Esophagus muscularis mucosa (tissue), 4 donors: ENCODE measurements at places on chromosomes 4 and X. TPM values are rescaled to one million over a fixed set of nuclear protein-coding genes. Genes with fewer than 3 reads are reported as not detected.

DNA sequence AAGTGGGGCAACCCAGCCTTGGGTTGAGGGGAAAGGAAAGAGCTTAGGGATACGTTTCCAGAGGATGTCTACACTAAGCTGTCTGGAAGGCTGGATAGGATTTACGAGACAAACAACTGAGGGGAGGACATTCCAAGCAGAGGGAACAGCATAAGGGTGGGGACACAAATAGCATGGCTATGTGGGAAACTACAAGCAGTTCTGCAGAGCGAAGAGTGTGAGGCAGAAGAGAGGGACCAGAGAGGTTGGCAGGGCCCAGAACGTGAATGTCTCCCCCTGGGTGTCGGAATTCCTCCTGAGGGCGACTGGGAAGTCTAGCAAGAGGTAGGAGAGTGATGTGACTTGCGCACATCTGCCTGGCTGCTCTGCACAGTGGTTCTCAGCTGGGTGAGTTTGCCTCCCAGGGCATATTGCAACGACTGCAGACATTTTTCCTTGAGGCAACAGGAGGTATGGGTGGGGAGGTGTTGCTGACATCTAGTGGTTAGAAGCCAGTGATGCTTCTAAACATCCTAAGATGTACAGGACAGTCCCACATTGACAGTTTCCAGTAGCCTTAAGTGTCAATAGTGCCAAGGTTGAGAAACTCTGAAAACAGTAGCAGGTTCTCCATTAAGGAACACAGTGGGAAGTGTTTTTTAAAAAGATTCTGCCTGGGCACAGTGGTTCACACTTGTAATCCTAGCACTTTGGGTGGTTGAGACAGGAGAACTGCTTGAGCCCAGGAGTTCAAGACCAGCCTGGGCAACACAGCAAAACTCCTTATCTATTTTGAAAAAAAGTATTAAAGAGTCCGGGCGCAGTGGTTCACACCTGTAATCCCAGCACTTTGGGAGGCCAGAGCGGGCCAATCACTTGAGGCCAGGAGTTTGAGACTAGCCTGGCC lies 9.2 kb downstream of the NDUFA1 start:
- no peak overlapping the region for H3K27ac ChIP-seq
- H3K4me3 ChIP-seq = no peak overlapping the region
- DNase-seq = no peak
- peaks cover 29% of the 10 kb centered on the region for H3K36me3 ChIP-seq

- H3K4me1 ChIP-seq = peaks cover under 1% of the 10 kb centered on the region
- H3K27ac ChIP-seq = no peak overlapping the region
Measured at GRCh38 chr4:38523524-38524448, 140.2 kb upstream of the KLF3 start.

DNA sequence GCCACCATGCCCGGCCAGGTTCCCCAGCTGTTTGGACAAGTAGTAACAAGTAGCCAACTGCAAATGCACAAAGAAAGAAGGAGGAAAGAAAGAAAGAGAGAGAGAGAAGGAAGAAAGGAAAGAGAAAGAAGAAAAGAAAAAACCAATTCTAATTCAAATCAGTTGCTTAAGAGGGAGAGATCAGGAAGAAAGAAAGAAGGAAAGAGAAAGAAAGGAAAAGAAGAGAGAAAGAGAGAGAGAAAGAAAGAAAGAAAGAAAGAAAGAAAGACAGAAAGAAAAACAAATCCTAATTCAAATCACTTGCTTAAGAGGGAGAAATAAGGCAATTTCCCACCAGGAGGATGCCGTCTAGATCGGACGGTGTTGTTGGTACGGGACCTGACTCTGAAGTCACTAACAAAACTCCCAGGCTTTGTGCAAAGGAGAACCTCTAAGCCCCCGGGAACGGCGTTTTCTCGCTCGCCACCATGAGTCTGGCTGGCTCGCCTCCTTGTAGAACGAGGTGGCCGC lies 95.5 kb upstream of the PPP2R3B start:
- no peak for DNase-seq
- H3K27ac ChIP-seq = no peak overlapping the region
- H3K4me1 ChIP-seq = no peaks in the 10 kb centered on the region
- no peak overlapping the region for H3K4me3 ChIP-seq

DNA sequence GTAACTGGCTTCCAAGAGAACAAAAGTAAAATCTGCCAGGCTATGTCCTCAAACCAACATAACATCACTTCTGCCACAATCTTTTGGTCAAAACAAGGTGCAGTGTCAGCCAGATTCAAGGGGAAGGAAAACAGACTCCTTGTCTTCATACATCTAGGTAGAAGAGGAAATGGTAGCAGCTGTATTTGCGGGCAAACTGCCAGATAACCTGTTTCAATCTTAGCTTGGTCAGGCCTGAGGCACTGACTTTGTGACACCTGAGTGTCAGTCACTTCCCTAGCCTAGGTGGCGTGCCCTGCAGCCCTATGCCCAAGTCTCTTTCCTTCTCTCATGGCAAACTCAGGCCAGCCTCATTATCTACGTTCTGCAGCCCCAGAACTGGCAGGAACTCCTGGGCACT lies 146.2 kb upstream of the JADE1 start:
- no peak overlapping the region for H3K27ac ChIP-seq
- H3K4me1 ChIP-seq = peaks cover 25% of the 10 kb centered on the region
- H3K4me3 ChIP-seq = no peak overlapping the region
- H3K36me3 ChIP-seq = no peaks in the 10 kb centered on the region

- no peaks in the 10 kb centered on the region for H3K27me3 ChIP-seq
- H3K27ac ChIP-seq = peak overlapping the region; percentile 88
- no peaks in the 10 kb centered on the region for H3K36me3 ChIP-seq
- H3K4me1 ChIP-seq = peaks cover 19% of the 10 kb centered on the region
Measured at GRCh38 chr4:147683188-147683591, 773 bp downstream of the PRMT9 start.

GRCh38 chr4:109134268-109134667 lies 168.2 kb downstream of the COL25A1 start:
- no peaks in the 10 kb centered on the region for H3K4me1 ChIP-seq
- H3K27ac ChIP-seq = no peak overlapping the region
- H3K4me3 ChIP-seq = no peak overlapping the region
- H3K36me3 ChIP-seq = no peaks in the 10 kb centered on the region

GRCh38 chr4:3870567-3870962 lies 104.4 kb downstream of the ADRA2C start:
- no peaks in the 10 kb centered on the region for H3K36me3 ChIP-seq
- H3K4me3 ChIP-seq = no peak overlapping the region
- peaks cover 12% of the 10 kb centered on the region for H3K4me1 ChIP-seq
- H3K27me3 ChIP-seq = peaks cover 94% of the 10 kb centered on the region
- no peak overlapping the region for H3K27ac ChIP-seq
- DNase-seq = no peak

DNA sequence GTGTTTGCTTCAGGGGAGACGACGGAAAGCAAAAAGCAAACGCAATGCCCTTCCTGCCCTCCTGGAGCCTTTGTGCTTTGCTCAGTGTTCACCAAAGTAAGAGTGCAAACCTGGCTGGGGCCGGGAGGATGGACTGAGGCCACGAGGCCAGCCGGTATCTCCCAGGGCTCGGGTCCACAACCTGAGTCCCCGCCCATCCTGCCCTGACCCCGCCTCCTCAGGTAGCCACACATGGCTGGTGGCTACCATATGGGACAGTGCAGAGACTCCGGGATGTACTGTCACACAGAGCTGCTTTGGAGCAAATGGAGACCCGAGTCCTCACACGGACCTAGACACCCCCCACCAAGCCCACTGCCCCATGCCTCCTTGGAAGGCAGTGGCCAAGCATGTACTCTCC lies 4.8 kb downstream of the ATP2B3 start:
- no peak overlapping the region for H3K4me3 ChIP-seq
- no peaks in the 10 kb centered on the region for H3K27me3 ChIP-seq
- no peak for DNase-seq
- no peaks in the 10 kb centered on the region for H3K36me3 ChIP-seq

GRCh38 chr4:187944179-187944578 lies 51.4 kb upstream of the ZFP42 start:
- H3K27ac ChIP-seq = no peak overlapping the region
- no peak for DNase-seq
- H3K27me3 ChIP-seq = no peaks in the 10 kb centered on the region
- H3K36me3 ChIP-seq = no peaks in the 10 kb centered on the region
- H3K4me3 ChIP-seq = no peak overlapping the region

DNA sequence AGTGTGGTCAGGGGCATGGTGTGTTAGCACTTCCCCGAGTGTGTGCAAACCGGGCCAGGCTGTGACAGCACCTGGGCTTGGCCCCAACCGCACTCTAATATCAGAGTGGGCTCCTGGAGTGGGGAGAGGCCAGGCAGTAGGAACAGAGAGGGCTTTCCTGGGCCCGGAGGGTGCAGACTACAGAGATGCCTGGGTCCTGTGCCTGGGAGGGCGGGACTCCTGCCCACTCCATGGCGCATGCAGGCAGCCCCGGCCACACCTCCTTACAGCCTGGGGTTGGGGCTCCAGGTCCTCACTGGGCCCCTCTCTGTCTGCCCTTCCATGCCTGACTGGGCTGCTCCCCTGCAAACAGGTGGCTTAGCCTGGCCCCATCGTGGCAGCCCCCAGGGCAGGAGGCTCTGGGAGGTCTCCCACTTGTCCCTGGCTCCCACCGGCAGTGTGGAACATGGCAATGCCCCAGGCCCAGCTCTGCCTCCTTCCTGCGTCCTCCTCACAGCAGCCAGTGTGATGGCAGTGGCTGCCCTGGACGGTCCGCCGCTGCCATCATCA lies 60.4 kb downstream of the AGA start:
- no peaks in the 10 kb centered on the region for H3K36me3 ChIP-seq
- no peak for DNase-seq
- no peak overlapping the region for H3K27ac ChIP-seq
- no peaks in the 10 kb centered on the region for H3K27me3 ChIP-seq

GRCh38 chr4:159483782-159484741 lies 381.2 kb downstream of the RAPGEF2 start:
- DNase-seq = no peak
- H3K27ac ChIP-seq = no peak overlapping the region

GRCh38 chr4:36288731-36289426 lies 7.5 kb downstream of the DTHD1 start:
- H3K4me3 ChIP-seq = no peak overlapping the region
- no peak for DNase-seq
- no peaks in the 10 kb centered on the region for H3K27me3 ChIP-seq

- H3K4me3 ChIP-seq = no peak overlapping the region
- no peak for DNase-seq
- H3K27ac ChIP-seq = no peak overlapping the region
- H3K27me3 ChIP-seq = no peaks in the 10 kb centered on the region
- no peaks in the 10 kb centered on the region for H3K4me1 ChIP-seq
- H3K36me3 ChIP-seq = no peaks in the 10 kb centered on the region
Measured at GRCh38 chr4:57125996-57126395, 15.8 kb upstream of the IGFBP7 start.

- H3K36me3 ChIP-seq = no peaks in the 10 kb centered on the region
- H3K27me3 ChIP-seq = no peaks in the 10 kb centered on the region
- H3K4me1 ChIP-seq = no peaks in the 10 kb centered on the region
Measured at GRCh38 chrX:112008724-112009123, 73.9 kb downstream of the TRPC5 start.

DNA sequence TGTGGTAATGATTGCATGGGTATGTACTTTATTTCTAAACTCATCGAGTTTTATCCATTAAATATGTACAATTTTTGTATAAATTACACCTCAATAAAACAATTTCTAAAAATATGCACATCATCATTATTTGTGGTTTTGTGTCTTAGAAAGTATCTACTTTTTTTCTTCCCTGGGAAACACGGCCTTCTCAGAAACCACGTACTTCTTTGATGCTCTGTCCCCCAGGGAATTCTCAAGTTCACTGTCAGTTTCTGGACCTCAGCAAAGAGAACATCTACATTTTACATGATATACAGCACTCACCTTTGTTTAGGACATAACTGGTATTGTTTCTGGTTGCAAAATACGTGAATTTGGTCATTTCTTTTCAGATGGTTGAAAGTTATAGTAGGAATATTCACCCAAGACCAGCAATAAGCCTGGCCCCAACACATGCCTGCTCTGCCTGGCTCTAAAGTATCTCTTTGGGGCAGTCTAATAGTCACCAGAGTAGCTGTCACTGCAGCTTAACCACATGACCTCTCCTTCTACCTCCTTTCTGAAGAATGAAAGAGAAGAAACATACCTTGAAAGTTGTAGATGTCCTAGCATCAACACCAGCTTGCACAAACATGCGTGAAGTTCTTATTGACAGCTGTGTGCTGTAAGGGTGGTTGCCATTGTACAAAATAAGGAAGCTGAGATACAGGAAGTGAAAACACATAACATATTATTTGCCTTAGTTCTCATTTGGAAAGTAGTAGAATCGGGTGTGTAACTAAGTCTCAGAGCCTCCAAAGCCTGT lies 48.4 kb upstream of the SPANXN4 start:
- no peak overlapping the region for H3K27ac ChIP-seq
- DNase-seq = no peak
- no peaks in the 10 kb centered on the region for H3K36me3 ChIP-seq
- no peak overlapping the region for H3K4me3 ChIP-seq
- H3K27me3 ChIP-seq = no peaks in the 10 kb centered on the region

The FNIP2 gene
- 97.7 TPM for total RNA-seq

The CENPVL2 gene
- total RNA-seq = not detected

The WDR13 gene
- 123 TPM for total RNA-seq

The SSX4 gene
- not detected for total RNA-seq

The PPP2R2C gene
- 2.7 TPM for total RNA-seq
